H1 (cell line): ENCODE measurements at places on chromosomes 1 and 21. TPM values are rescaled to one million over a fixed set of nuclear protein-coding genes. Genes with fewer than 3 reads are reported as not detected.

Gene FNDC10
- total RNA-seq, result 18.3 and 19.0 TPM in 2 replicates

- H3K27me3 ChIP-seq, result no peaks in the 10 kb centered on the region
- H3K4me1 ChIP-seq, result no peaks in the 10 kb centered on the region
- no peaks in the 10 kb centered on the region for H3K36me3 ChIP-seq
- H3K27ac ChIP-seq, result no peak overlapping the region
- no peak for DNase-seq
Measured at GRCh38 chr1:219506473-219506899, 106.4 kb downstream of the ZC3H11B start.

DNA sequence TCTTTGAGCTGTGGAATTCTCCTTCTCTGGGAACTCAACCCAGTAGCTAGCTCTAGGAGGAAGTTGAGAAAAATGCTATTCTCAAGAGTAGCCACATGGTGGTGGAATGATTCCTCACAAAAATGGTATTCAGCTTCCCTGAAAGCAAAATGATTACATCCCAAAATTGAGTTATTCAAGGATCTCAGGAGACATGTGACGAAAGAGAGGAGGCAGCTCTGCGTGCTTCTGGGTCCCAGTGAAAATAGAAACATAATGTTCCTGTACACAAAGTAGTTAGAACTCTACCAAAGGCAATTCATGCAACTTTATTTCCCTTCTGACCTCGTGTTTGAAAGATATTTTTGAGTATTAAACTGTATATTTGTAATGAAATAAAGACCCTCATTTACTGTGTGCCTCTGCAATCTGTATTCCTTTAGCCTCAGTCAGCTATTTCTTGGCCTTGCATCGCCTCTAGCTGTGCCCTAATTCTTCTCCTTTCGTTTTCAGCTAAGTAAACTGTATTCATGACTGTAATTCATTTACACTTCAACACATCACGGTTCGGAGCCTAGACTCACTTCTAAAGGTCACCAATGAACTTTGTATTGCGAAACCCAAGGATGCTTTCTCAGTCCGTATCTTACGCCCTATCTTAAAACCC lies 167.3 kb downstream of the FASLG start:
- no peak overlapping the region for H3K4me3 ChIP-seq
- no peaks in the 10 kb centered on the region for H3K4me1 ChIP-seq
- H3K36me3 ChIP-seq, result no peaks in the 10 kb centered on the region
- no peak for DNase-seq
- no peaks in the 10 kb centered on the region for H3K27me3 ChIP-seq

- H3K27ac ChIP-seq, result no peak overlapping the region
- DNase-seq, result peak; percentile 40
- no peaks in the 10 kb centered on the region for H3K36me3 ChIP-seq
- H3K4me3 ChIP-seq, result no peak overlapping the region
- no peaks in the 10 kb centered on the region for H3K27me3 ChIP-seq
Measured at GRCh38 chr1:34825455-34826091, 32.8 kb downstream of the GJA4 start.

- H3K27me3 ChIP-seq, result no peaks in the 10 kb centered on the region; the same call in 1 of the 2 replicates
- no peak overlapping the region for H3K27ac ChIP-seq
Measured at GRCh38 chr1:30422251-30422650, 301.1 kb downstream of the MATN1 start.

GRCh38 chr1:219783605-219784235 lies 144.6 kb downstream of the SLC30A10 start:
- no peak overlapping the region for H3K4me3 ChIP-seq
- DNase-seq, result no peak
- H3K4me1 ChIP-seq, result no peaks in the 10 kb centered on the region
- H3K27ac ChIP-seq, result no peak overlapping the region
- no peaks in the 10 kb centered on the region for H3K36me3 ChIP-seq

DNA sequence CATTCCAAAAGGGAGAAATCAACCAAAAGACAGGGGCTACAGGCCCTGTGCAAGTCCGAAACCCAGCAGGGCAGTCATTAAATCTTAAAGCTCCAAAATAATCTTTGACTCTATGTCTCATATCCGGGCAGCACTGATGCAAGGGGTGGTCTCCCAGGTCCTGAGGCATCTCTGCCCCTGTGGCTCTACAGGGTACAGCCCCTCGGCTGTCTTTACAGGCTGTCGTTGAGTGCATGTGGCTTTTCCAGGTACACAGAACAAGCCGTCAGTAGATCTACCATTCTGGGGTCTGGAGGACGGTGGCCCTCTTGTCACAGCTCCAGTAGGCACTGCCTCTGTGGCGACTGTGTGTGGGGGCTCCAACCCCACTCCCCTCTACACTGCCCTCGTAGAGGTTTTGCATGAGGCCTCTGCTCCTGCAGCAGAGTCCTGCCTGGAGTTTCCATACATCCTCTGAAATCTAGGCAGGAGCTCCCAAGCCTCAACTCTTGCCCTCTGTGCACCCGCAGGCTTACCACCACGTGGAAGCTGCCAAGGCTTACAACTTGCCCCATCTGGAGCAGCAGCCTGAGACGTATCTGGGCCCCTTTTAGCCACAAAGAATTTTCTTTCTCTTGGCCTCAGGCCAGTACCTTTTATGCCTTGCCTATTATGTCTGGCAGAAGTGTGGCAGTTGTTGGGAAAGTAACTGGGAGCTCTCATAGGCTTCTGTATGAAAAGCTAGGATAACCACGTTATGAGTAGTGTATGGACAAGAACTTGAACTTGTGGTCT lies 52.5 kb downstream of the POU2F1 start:
- H3K4me1 ChIP-seq, result peaks cover 11% of the 10 kb centered on the region; the same call in 1 of the 2 replicates
- H3K27me3 ChIP-seq, result no peaks in the 10 kb centered on the region
- no peak overlapping the region for H3K4me3 ChIP-seq
- H3K27ac ChIP-seq, result no peak overlapping the region

- no peak for DNase-seq
- no peaks in the 10 kb centered on the region for H3K4me1 ChIP-seq
- H3K36me3 ChIP-seq, result no peaks in the 10 kb centered on the region
- H3K27me3 ChIP-seq, result no peaks in the 10 kb centered on the region
- H3K4me3 ChIP-seq, result no peak overlapping the region
Measured at GRCh38 chr1:10911490-10912166, 100.8 kb upstream of the TARDBP start.

Gene SLC44A5
- total RNA-seq, result 2.7 and 3.3 TPM in 2 replicates

Gene KCNJ9
- total RNA-seq, result 0.08 and 0.13 TPM in 2 replicates

GRCh38 chr21:20004367-20004766 lies 993.8 kb upstream of the NCAM2 start:
- no peaks in the 10 kb centered on the region for H3K27me3 ChIP-seq
- no peak overlapping the region for H3K27ac ChIP-seq
- no peak overlapping the region for H3K4me3 ChIP-seq
- DNase-seq, result no peak
- H3K36me3 ChIP-seq, result no peaks in the 10 kb centered on the region
- H3K4me1 ChIP-seq, result no peaks in the 10 kb centered on the region

DNA sequence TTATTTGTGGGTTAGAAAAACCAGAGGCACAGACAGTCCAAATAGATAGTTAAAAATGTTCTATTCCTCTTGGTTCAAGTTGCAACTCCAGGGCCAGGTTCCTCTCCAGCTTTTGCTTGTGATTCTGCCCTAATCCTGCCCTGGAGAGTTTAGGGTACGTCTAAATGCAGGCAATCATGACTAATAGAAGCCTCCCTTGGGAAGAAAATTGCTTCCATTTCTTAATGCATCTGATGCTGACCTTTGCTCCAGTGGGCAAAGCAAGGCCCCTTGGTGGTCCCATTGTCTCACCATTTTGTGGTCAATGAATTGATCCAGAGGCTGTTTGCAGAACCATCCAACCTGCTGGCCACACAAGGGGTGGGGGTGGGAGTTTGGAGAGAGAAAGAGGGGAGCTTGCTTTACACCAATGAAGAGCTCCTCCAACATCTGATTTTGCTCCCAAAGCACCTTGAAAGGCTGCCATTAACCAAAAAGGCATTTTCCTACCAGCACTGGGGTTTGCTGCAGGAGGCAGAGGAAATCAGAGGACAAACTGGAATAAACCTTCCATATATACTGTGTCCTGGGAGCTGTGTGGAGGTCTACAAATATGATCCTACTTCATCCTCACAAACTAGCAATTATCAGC lies 31.3 kb downstream of the C8B start:
- H3K27ac ChIP-seq, result no peak overlapping the region
- no peaks in the 10 kb centered on the region for H3K36me3 ChIP-seq
- no peak overlapping the region for H3K4me3 ChIP-seq
- no peak for DNase-seq
- no peaks in the 10 kb centered on the region for H3K27me3 ChIP-seq
- peaks cover 9% of the 10 kb centered on the region for H3K4me1 ChIP-seq

DNA sequence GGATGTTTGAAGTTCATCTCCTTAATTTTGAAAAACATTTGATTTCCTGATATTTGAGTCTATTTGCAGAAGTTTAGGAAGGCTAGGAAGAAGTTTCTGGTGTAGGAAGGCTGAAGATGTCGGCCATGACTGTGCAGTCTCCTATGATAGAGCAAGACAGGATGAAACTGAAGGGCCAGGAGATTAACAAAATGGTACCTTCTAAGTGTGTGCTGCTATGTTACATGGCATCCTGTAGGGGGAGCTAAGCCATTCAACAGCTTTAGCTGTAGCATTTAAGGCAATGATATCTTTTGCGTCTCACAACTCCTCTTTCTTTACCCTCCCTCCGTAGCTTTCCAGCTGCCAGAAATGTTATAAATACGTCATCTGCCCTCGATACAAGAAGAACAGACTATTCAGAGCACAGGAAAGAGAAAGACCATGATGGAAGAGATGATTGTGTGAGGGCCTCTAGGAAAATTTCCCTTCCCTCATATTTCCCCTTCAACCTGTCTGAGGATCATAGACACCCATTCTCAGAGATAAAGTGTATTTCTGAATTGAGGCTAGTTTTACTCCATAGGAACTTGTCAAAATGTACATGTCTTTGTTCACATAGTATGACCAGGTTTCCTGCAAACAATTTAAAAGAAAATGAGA lies 61.1 kb downstream of the XCL1 start:
- H3K4me3 ChIP-seq, result no peak overlapping the region
- no peak overlapping the region for H3K27ac ChIP-seq
- H3K4me1 ChIP-seq, result no peaks in the 10 kb centered on the region

Gene C4BPB
- not detected in 2 replicates for total RNA-seq

- no peaks in the 10 kb centered on the region for H3K27me3 ChIP-seq
- DNase-seq, result no peak
- no peaks in the 10 kb centered on the region for H3K4me1 ChIP-seq
- H3K36me3 ChIP-seq, result no peaks in the 10 kb centered on the region
- no peak overlapping the region for H3K4me3 ChIP-seq
- H3K27ac ChIP-seq, result no peak overlapping the region
Measured at GRCh38 chr1:47635111-47635510, 197.3 kb downstream of the FOXD2 start.

Gene CDK18
- total RNA-seq, result 40.9 and 44.0 TPM in 2 replicates

GRCh38 chr1:45412899-45413298 lies 72.7 kb upstream of the MUTYH start:
- H3K4me3 ChIP-seq, result no peak overlapping the region
- no peaks in the 10 kb centered on the region for H3K36me3 ChIP-seq
- H3K4me1 ChIP-seq, result no peaks in the 10 kb centered on the region
- no peak overlapping the region for H3K27ac ChIP-seq
- DNase-seq, result no peak

GRCh38 chr1:118257946-118258345 lies 72.9 kb upstream of the SPAG17 start:
- H3K4me1 ChIP-seq, result no peaks in the 10 kb centered on the region
- no peak overlapping the region for H3K27ac ChIP-seq
- H3K4me3 ChIP-seq, result no peak overlapping the region
- no peaks in the 10 kb centered on the region for H3K27me3 ChIP-seq
- DNase-seq, result no peak
- H3K36me3 ChIP-seq, result no peaks in the 10 kb centered on the region

DNA sequence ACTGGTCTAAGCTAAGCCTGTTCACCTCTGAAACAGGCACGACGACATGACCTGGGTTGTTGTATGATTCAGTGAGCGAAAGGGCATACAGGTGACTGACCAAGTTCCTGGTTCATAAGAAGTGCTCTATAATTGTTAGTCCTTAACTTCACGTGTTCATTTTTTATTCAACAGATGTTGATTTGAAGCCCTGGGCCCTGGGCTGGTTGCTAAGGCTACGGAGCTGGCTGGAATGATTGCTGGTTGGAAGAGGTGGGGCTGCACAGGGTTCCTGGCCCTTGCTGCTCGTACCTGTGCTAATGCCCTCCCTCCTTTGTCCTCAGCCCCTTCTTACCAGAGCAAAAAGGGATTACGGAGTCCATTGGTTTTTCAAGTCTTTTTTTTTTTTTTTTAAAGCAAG lies 111.3 kb upstream of the CSF3R start:
- 0 out of 2 replicates have a peak, but pooled peaks cover 10% of the 10 kb centered on the region for H3K4me1 ChIP-seq
- no peak overlapping the region for H3K4me3 ChIP-seq
- no peaks in the 10 kb centered on the region for H3K36me3 ChIP-seq
- no peak for DNase-seq
- H3K27me3 ChIP-seq, result no peaks in the 10 kb centered on the region

DNA sequence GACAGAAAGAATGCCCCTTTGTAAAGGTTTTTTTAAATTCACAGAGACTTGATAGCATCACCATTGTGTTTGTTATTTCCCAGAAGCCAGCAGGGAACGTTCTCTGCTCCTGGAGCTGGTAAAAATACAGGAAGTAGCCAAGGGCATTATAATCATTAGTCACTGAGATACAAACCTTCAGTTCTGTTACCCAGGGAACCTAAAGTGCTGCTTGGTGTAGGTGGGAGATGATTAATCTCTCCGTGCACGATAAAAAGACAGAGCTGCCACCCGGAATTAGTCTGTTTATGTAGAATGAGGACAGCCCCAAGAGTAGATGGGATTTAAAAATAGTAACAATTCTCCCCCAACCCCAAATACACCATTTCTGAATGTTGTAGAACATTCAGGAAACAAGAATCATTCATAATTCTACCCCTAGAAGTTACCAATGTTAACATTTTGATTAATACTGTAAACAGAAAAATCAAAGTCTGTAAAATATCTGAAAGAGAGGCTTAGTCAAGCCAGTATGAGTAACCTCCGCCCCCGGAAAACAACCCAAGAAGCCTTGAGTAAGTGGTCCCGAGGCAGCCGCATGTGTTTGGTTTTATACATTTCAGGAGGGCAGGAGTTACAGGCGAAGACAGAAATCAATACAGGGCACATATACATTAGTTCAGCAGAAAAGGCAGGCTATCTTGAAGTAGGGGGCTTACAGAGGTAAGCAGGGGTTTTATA lies 45.3 kb upstream of the CTBS start:
- no peaks in the 10 kb centered on the region for H3K27me3 ChIP-seq
- peaks cover 3% of the 10 kb centered on the region for H3K4me1 ChIP-seq
- H3K36me3 ChIP-seq, result no peaks in the 10 kb centered on the region
- H3K4me3 ChIP-seq, result no peak overlapping the region

GRCh38 chr1:188382851-188383250 lies 1554.1 kb downstream of the PLA2G4A start:
- H3K27ac ChIP-seq, result no peak overlapping the region
- no peaks in the 10 kb centered on the region for H3K27me3 ChIP-seq
- no peaks in the 10 kb centered on the region for H3K36me3 ChIP-seq
- no peak for DNase-seq

GRCh38 chr1:43232074-43232473 lies 37.7 kb upstream of the TMEM125 start:
- H3K27ac ChIP-seq, result no peak overlapping the region
- H3K27me3 ChIP-seq, result no peaks in the 10 kb centered on the region
- peaks cover 4% of the 10 kb centered on the region; the same call in 1 of the 2 replicates for H3K4me1 ChIP-seq
- H3K4me3 ChIP-seq, result no peak overlapping the region

GRCh38 chr1:243791586-243792267 lies 58.3 kb downstream of the AKT3 start:
- no peak for DNase-seq
- no peak overlapping the region for H3K27ac ChIP-seq
- no peaks in the 10 kb centered on the region for H3K4me1 ChIP-seq

GRCh38 chr1:1510912-1511532 lies 940 bp upstream of the ATAD3A start:
- H3K36me3 ChIP-seq, result no peaks in the 10 kb centered on the region
- H3K4me1 ChIP-seq, result no peaks in the 10 kb centered on the region
- no peaks in the 10 kb centered on the region for H3K27me3 ChIP-seq
- DNase-seq, result peak; percentile 33
- H3K27ac ChIP-seq, result peak overlapping the region; percentile 85

Gene YIPF1
- 31.8 and 32.6 TPM in 2 replicates for total RNA-seq

GRCh38 chr21:45281411-45282282 lies 6.0 kb downstream of the POFUT2 start:
- H3K4me1 ChIP-seq, result no peaks in the 10 kb centered on the region
- H3K36me3 ChIP-seq, result peaks cover 59% of the 10 kb centered on the region
- H3K4me3 ChIP-seq, result no peak overlapping the region
